Thoracic aorta (tissue), 2 donors: ENCODE measurements at places on chromosomes 7 and 10.

- no peak for DNase-seq
Observed at GRCh38 chr10:581776-582330, 107.6 kb downstream of the DIP2C start.

DNA sequence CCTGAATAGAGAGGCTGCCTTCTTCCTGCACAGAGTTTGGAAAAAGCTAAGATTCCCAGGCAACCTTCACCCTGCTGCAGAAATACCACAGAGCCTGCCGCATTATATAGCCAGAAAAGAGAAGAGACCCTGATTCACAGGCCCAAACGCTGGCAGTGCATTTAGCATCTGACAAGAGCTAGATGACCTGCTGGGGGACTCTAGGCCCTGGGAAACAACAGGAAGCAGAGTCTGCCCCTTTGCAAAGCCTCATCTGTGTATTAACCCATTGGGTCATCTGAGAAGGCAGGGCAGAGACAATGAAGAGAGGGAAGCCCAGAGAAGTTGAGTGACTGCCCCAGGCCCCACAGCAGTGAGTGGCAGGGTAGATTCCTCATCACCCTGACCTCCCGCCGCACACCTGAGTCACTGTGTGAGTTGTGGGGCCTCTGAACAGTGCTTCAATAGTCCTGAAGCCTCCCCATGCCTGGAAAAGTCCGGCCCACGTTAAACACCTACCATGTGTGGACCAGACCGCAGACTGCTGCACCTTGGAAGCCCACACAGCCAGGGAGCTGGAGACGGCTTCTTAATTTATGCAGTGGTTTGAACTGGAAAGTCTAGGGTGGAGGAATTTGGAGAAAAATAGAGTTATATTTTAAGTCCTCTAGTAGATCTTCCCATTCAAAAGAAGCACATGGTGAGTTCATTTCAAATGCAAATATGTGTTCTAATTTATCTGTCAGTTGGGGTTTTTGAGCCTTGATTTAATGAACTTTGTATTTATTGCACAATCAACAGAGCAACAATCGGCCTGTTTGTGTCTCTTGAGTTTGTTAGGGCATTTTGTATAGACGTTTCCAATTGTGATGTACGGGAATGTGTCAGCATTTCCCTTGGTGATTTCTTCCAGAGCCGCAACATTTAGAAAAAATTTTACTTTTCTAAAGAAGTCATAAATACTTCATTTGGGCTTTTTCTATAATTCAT, 80.4 kb upstream of the GPR26 start:
- DNase-seq, result no peak

DNA sequence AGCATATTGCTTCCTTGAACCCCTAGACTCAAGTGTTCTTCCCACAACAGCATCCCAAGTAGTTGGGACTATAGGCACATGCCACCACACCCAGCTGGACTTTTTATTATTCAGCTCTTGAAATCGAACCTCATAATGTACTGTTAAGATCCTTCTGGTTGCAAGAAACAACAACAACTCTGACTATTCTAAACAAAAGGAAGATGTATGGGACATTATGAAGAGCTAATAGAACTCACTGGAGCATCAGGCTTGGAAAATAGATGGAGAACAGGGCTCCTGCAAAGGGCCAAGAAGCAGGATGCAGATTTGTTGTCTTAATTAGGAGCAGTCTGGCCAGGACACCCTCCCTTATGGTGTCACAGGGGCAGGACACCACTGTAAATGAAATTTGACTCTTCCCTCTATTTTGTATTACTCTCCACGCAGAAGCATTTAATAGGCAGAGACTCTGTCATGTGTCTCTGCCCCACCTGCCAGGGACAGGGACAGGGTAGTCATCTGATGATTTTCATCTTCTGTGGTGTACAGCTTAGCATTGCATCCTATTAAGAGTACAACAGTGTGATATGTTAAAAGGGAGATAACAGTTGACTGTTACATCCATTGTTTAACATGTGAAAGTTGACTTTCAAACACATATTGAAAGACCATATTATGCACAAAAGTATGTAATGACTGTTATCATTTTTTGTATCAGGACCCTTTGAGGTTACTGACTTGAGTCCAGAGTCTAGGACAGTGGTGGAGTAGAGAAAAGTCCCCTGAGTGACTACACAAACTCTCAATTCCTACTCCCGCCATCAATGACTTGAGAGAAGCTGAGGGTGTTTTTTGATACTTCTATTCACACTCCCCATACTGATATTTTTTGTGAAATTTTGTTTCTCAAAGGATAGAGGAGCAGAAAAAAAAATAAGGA, 157.3 kb downstream of the LRRC4 start:
- no peak for DNase-seq

DNA sequence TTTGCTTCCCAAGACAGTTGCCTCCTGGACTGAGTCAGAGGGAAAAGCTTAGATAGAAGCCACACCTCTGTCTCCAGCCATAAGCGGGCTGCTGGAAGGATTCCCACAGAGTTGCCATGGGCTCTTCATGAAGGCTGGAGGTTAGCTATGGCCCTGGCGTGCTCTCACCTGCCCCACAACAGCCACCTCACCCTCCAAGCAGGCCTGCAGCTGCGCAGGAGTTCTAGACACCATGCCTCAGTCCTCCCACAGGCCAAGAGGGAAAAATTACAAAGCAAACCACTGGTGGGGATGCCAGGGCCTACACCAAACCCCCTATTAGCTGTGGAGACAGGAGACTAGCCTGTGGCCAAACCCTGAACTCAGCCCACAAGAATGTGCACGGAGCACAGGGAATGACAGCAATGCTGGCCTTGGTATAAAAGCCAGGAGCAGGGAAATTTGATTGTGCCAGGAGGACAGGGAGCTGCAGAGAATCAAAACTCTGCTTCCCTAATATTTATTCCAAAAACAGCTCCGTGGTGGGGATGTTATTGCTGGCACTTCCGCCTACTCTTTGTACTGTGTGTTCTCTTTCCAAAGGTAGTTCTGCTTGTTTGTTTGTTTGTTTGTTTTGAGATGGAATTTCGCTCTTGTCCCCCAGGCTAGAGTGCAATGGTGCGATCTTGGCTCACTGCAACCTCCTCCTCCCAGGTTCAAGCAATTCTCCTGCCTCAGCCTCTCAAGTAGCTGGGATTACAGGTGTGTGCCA, 60.3 kb upstream of the STK17A start:
- DNase-seq, result no peak

- no peak for DNase-seq
Observed at GRCh38 chr10:102800611-102801335, 36.4 kb downstream of the CYP17A1 start.

DNA sequence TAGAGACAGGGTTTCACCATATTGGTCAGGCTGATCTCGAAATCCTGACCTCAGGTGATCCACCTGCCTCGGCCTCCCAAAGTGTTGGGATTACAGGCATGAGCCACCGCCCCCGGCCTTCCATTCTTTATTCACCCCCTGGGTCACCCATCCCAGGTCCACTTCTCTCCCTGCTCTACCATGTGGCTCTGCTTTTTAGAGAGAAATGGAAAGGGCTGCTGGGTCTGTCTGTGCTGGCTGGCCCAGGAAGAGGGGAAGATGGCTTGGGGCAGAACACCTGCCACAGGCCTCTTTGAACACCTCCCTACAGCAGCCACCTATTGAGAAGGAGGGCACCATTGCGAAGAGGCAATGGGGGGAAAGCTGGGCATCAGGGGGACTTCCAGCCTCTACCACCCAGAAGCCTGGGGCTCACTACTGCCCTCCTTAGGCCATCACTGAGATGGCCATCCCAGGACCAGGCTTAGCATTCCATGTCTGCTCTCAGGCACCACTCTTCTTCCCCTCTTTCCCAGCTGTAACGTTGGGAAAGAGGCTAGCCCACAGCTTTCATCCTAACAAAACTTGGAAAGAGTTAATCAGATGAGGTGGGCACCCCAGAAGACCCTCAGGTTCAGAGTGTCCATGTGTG, 256.3 kb downstream of the GRID1 start:
- no peak for DNase-seq

GRCh38 chr7:152871678-152872060, 112.1 kb downstream of the ACTR3B start:
- DNase-seq, result no peak

DNA sequence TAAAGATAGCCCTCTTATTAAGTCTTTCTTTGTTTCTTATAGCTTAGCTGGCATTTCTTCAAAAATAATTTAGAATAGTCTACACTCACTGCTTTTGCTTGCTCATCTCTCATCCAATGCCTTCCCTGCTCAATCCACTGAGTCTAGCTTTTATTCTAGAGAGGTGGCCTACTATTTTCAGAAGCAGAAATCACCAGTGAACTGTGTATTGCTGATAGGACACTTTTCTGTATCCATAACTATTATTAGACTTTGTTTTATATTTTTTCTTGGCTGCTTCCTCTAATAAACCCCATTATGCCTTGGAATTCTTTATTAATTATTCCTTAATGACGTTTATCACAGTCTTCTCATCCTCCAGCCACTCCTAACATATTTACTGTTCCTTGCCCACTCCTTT, 206.8 kb downstream of the SEMA3A start:
- DNase-seq, result no peak

DNA sequence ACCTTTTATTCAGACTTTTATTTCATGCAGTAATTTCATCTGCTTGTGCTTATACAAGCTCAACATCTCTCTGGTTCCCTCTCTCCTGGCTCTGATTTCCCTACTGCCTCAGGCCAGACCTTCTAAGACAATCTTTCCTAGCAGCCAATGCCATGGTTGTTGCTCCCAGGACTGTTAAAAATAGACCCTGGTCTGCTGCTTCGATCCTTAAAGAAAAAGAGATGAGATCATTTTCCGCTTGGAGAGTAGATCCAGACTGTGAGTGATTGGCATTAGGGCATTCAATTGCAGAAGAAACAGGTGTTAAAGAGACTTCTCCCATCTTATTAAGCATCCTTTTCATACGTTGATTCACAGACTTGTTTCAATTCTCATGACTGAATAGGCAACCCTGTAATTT, 68.4 kb upstream of the ITGB1 start:
- DNase-seq, result no peak

- no peak for DNase-seq
Observed at GRCh38 chr10:101506829-101507661, 81.0 kb downstream of the POLL start.

GRCh38 chr7:86644282-86645224, 844 bp downstream of the GRM3 start:
- DNase-seq, result no peak

- DNase-seq, result no peak
Observed at GRCh38 chr7:81175275-81175940, 256.6 kb upstream of the SEMA3C start.

- no peak for DNase-seq
Observed at GRCh38 chr10:12717981-12718707, 283.4 kb downstream of the CCDC3 start.

- no peak for DNase-seq
Observed at GRCh38 chr7:148325208-148325607, 265.4 kb upstream of the C7orf33 start.

DNA sequence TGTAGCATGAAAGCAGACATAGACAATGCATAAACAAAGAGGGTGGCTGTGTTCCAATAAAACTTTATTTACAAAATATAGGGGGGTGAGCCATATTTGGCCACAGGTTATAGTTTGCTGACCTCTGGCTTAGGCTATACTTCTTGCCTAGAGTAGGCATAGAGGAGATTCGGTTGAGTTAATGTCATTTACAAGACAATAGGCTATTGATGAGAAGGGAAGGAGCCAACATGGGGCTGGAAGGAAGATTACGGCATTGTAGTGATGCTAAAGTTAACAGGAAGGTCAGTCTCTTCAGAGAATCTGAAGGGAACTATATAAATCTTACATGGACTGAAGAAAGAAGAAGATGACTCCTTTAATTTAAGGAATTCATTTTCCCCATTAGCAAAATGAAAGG, 463.5 kb downstream of the HTR7 start:
- DNase-seq, result no peak

DNA sequence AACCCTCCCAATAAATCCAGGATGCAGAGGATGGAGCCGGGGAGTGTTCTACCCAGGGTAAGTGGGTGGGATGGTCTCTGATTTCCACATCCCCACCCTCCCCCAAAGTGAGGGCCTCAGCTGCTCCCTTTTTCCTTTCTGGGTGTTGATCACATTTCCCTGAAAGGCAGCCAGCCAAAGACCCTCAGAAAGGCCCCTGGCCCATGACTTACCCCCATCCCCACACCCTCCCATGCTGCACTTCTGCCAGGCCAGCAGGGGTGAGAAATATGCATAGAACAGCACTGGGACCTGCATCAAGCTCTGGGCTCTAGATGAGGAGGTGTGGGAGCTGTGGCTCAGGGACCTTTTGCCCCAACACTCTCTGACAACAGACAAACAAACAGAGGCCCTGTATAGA, 927.3 kb upstream of the ZNF722 start:
- DNase-seq, result no peak

DNA sequence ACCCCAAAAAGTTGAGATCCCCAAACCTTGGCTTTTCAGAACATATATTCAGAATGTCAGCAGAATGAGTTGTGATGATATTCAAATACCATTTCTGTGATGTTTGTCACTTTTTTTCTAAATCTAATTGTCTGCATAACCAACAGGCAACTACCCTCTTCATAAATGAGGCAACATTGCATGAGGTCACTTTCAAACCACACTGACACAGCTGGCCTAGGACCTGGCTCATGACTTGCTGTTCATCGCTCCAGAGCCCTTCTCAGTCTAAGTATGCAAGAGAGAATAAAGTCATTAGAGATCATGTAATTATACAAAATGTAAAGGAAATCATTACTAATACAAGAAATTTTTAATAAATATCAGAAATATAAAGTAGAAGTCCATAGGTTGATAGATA, 681.9 kb downstream of the GRM8 start:
- DNase-seq, result no peak

DNA sequence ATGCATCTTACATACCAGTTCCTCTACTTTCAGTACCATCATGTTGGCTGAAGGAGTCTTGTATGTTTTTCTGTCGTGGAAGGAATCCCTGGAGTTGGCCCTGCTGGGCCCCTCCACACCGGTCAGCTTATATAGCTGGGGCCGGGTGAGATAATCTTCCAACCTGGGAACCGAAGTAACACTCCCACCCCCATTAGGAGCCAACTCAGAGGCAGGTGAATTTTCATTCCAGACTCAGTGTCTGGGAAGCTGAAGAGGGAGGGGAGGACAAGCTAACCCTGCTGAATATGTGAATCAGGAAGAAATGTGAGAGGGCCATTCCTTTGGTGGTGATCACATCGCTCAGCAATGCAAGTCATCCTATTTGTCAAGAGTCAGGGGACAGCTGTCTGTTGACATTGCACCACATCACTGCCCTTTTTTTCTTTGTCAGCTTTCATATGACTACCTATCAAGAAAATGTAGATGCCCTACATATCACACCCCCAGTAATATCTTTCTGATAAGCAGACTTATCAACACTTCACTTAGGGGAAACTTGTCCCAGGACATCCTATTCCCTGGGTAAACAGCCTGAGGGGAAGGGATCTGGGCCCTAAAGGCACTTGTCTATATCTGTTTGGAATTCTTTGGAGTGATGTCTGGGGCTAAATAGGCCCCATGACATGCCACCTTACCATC, at the start of gene ANKRD1:
TSS of gene ANKRD1 (minus strand) at position 102 of the 681 bp plus-strand sequence. CDS start at position 42, 60 bp downstream.
- DNase-seq, result no peak

DNA sequence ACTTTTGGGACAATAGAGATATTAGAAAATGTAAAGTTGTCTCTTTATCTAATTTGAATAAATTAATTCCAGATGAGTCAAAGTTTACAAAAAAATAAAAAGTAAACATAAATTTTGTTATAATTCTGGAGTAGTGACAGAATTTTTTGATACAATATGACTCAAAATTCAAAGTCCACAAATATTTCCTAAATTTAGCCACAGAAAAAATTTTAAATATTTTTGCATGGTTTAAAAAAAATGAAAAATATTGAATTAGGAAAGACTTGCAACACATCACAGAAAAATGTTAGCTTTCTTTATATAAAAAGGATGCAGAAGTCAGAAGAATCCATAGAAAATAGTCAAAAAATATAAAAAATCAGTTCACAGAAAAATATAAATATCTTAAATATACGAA, 117.7 kb downstream of the ARHGAP21 start:
- no peak for DNase-seq
